ENCODE measurements at places on chromosomes 7 and 10.
A peak's percentile ranks its signal among the peaks of the same experiment; 100 is the strongest.

DNA sequence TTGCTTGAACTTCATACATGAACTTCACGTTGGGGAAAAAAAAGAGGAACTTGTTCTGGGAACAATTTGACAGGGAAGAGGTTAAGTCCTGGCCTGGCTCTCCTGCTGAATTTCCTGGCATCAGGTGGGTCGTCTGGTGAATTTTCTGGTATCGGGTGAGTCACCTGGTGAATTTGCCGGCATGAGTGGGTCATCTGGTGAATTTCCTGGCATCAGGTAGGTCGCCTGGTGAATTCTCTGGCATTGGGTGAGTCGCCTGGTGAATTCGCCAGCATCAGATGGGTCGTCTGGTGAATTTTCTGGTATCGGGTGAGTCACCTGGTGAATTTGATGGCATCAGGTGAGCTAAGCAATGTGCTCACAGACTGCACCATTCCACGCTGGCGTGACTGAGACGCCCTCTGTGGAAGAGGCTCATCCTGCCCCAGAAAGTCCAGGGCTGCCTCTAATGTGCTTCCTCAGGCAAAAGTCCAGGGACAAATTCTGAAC is 255.4 kb downstream of the TCERG1L start:
- no peak for DNase-seq

GRCh38 chr10:84562592-84562991 is 234.2 kb downstream of the CCSER2 start:
- no peak for DNase-seq

DNA sequence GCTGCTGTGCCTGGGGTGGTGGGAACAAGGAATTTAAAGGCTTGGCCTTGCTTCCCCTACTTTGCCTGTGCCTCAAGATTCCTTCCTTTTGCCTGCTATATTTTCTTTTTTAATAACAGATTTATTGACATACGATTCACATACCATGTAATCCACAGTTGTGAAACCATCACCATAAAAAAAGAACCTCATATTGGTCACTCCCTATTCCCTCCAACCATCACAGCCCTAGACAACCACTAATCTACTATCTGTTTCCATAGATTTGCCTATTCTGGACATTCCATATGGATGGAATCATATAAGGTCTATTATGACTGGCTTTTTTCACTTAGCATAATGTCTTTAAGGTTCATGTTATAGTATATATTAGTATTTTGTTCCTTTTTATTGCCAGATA is 59.3 kb upstream of the TRIM8 start:
- no peak for DNase-seq

- no peak for DNase-seq
Observed at GRCh38 chr10:93397020-93397419, 85.1 kb downstream of the MYOF start.

- peak; percentile 8 for DNase-seq
Observed at GRCh38 chr7:31744294-31744874, 57.4 kb downstream of the PPP1R17 start.

DNA sequence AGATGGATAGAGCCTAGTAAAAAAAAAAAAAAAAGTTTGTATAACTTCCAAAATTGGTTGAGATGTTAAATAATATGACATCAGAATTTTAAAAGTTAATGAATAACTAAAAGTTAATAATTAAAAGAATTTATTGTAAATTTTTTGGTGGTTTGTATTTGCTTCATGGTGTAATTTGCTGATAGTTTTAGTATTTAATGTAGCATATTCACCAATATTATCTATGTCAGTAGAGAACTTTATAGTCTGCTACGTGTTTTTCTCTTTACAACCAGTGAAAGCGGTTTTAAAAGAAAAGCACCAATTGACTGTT is 51.8 kb upstream of the STEAP4 start:
- no peak for DNase-seq

Data from stimulated activated CD8-positive, alpha-beta memory T cell treated with anti-CD3 and anti-CD28 coated beads, Interleukin-7, amount 100 ng/mL, for 1 hour (primary cell).